ENCODE measurements at places on chromosomes 16 and 17. TPM values are rescaled to one million over a fixed set of nuclear protein-coding genes. Genes with fewer than 3 reads are reported as not detected.
A peak's percentile ranks its signal among the peaks of the same experiment; 100 is the strongest.

DNA sequence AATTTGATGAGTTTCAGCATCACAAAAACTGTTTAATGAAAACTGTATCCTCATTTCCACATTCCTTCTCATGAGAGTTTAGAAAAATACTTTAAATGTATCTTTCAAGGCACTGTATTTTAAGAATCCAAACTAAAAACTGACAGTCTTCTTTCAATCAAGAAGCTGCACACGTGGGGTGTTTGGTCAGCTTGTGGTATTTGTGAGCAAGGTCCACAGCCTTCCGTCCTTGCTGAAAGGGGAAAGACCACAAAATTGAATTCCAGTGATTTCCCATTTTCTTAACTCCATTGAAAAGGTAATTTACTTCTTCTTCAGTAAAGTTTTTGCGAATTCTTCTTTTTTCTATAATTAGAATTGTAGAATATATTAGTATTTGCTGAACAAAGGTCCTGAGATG lies 3.4 kb upstream of the DYNC1LI2 start:
- DNase-seq = no peak

GRCh38 chr17:63699638-63700527 lies at the start of gene LIMD2:
LIMD2 (minus strand) TSS chr17:63700125; CDS start chr17:63699298, 827 bp downstream.
- peak; percentile 72 for DNase-seq

DNA sequence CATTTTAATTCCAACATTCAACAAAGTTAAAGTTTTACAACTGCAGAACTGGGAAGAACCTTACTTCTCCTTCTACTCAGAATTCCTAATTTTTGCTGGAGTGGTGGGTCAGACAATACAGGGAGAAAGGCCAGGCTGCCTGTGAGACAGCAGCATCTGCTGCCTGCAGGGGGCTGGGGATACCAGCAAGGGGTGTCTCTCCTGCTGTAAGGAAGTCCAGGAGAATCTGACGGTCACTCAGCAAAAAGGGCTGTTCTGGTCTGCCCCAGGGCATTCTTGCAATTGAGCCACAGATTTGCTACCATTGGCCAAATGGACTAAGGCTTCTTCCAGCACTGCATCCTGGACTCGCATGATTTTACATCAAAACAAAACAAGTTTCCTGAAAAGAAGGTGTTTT lies 426.6 kb upstream of the CDH11 start:
- DNase-seq = peak; percentile 39

GRCh38 chr17:42675348-42675964 lies 1.3 kb downstream of the PLEKHH3 start:
- DNase-seq = peak; percentile 70

RCVRN gene
- total RNA-seq = not detected

IL34 gene
- 4.6 TPM for total RNA-seq
